Heart left ventricle (tissue), 16 donors: ENCODE measurements at places on chromosomes 1 and 21. TPM values are rescaled to one million over a fixed set of nuclear protein-coding genes. Genes with fewer than 3 reads are reported as not detected.

DNA sequence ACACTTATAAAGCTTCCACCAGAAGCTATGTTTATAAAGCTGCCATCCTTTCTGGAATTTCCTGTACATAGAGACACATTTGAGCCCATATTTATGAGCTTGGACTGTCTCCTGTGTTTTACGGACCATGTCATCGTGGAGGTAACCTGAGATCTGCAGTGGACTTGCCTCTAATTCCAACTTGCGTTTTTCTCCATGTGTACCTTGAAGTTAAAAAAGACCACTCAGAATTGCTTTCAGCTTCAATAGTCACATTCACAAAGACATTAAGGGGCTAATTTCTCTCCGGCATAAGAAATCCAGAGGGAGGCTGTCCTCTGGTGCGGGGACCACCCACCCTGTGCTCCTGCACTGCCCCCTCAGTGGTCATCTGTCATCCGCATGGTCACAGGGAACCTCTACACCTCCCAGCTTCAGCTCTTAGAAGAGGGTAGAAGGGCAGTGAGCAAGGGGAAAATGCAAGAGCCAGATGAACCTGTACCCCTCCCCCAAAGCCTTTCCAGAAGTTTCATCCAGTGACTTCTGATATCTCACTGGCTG is 521.4 kb upstream of the CAMK1G start:
- DNase-seq, result no peak

The SPATA21 gene
- 0.06 TPM for polyA plus RNA-seq

The TPM3 gene
- polyA plus RNA-seq, result 101 TPM

GRCh38 chr1:219427403-219427802 is 185.5 kb downstream of the ZC3H11B start:
- no peak for DNase-seq

GRCh38 chr1:84775535-84775920 is 85.3 kb upstream of the SSX2IP start:
- DNase-seq, result no peak

DNA sequence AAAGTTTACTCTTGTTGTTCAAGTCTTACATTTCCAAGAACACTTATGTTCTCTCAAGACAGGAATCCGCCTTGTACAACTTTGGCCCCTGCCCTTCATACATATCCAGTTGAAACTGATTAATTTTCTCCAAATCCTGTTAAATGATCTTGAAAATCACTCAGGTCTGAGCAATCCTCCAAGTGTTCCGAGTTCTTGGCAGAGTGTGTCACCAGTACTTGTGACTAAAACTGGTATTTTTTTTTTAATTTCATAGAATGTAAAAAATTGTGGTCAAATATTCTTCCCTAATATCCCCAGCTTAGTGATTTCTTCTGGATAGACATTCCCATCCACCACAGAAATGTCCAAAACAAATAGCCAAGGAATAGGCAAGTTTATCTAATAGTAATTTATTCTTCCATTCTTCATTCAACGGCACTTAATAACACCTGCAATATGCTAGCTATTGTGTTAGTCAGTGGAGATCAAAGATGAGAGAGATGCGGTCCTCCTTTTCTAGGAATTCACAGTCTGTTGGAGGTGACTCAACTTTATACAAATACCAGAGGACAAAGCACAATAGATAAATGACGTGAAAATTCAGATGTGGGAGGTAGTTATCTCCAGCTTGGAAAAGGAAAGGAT is 71.4 kb downstream of the DIRAS3 start:
- DNase-seq, result no peak

GRCh38 chr21:16059981-16060380 is 330.2 kb downstream of the USP25 start:
- DNase-seq, result no peak

The TMEM79 gene
- 1.2 TPM for polyA plus RNA-seq

GRCh38 chr1:86788300-86789206 is 84.2 kb downstream of the SH3GLB1 start:
- DNase-seq, result peak; percentile 24

DNA sequence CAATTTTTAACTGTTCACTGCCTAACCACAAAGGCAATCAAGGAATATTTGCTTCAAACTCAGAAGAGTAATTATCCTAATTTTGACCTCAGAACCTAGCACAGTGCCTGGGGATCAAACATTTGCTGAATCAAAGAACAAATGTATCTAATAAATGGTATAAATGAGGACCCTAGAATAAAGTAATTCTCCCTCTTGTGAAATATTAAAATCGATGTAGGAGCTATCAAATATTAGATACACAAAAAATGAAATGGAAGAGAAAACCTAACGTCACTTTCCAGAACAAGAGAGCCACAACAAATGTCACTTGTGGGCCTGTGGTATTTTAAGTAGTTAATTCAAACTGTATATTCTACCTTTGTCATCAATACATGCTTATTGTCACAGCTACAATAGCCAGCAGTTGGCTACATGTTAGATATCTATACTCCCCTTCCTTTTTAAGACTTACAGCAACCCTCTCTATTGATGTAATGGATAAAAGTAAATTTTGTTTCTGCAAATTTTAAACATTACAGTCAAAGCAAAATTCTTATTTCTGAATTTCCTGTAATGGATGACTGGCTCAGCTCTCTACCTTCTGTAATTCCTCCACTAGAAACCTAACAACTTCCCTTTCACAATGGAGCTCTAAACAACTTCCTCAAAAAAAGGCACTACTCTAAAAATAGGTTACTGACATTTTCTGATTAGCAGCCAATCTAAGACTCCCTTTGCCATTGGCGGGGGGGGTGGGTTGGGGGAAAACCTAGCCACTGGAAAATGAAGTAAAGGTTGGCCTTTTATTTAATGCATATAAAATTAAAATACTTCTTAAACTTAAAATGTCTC is 37.6 kb downstream of the PUM1 start:
- DNase-seq, result no peak

DNA sequence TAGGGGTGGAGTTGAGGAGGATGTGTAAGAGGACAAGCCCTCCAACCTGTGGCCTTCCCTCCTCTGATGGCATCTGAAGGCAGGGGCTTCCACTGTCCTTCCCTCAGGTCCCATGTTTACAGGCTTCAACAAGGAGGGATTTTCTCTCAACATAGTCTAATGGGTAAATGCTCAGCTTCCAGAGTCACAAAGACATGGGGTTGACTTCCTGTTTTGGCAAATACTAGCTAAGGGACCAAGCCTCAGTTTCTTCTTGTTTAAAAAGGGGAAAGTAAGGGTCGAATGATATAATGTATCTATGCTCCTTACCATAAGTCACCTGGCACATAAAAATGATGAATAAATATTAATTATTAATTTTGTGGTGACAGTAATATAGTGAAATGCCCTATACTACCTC is 3.1 kb downstream of the SV2A start:
- DNase-seq, result no peak

GRCh38 chr21:17442165-17442564 is 70.7 kb upstream of the CXADR start:
- no peak for DNase-seq

DNA sequence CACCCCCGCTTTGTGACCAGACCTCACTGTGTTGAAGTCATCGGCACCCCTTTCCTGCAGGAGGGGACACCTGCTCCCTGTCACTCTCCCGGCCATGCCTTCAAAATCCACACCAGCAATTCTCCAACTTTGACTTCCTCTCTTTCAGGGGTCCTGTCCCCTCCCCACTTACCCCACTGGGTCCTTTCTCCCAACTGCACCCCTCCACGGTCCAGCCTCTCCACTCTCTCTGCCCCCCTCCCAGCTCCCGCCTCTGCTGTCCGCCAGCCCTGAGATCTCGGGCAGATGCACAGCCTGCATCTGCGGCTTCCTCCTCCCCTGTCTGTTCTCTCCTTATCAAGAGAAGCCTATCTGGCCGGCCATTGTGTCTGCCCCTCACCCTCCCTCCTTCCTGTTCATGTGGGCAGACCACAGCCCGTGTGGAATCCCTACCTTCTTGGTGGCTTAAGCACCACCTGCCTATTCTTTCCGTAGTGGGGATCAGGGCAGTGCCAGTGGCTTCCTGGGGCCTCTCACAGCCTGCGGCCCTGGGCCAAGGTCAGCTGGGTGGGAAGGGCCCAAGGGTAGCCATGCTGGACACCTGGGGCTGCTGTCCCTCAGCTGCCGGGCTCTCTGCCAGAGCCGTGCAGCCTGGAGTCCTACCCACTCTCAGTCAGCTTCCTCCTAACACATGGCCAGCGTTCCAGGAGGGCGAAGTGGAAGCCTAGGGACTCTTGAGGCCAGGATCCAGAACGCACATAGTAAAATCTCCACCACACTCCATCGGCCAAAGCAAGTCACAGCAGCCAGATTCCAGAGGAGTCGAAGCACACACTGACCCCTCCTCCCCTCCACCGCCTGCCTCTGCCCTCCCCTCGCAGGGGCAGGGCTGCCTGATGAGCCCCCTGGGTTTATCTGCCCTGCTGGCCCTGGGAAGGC is 5.1 kb upstream of the HES4 start:
- no peak for DNase-seq

- no peak for DNase-seq
Measured at GRCh38 chr1:33402206-33402605, 28.7 kb downstream of the PHC2 start.

- no peak for DNase-seq
Measured at GRCh38 chr1:53548031-53548491, 88.9 kb downstream of the DMRTB1 start.

DNA sequence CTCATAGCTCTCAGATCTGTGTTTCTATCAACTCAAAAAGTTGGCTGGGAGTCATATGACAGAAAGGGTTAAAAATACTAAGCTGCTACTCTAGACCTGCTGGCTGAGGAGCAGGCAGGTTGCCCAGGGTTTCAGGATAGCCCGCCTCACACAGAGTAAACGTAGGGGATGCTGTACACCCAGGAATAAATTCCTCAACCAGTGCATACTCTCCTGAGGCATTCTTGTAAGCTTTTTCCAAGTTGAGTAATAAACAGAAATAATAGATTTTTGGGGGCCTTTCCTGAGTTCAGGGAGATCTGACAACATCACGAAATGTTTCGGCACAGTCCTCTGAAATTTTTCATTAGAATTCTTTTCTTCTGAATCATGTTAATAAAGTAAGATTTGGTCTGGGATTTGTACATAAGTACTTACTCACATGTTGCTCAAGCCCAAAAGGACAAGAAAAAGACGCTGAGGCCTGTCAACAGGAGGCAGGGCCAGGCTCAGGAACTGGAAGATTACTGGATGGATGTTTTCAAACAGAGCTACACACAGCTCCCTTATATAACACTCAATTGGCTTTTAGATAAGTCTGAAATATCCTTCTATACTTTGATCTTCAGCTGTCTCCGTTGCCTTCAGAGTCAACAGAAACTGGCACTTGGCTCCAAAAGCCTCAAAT is 41.0 kb downstream of the TGFBR3 start:
- DNase-seq, result peak; percentile 41

GRCh38 chr1:184840596-184840995 is 85.9 kb upstream of the EDEM3 start:
- no peak for DNase-seq

GRCh38 chr1:165383067-165383466 is 26.6 kb upstream of the LMX1A start:
- peak; percentile 42 for DNase-seq

DNA sequence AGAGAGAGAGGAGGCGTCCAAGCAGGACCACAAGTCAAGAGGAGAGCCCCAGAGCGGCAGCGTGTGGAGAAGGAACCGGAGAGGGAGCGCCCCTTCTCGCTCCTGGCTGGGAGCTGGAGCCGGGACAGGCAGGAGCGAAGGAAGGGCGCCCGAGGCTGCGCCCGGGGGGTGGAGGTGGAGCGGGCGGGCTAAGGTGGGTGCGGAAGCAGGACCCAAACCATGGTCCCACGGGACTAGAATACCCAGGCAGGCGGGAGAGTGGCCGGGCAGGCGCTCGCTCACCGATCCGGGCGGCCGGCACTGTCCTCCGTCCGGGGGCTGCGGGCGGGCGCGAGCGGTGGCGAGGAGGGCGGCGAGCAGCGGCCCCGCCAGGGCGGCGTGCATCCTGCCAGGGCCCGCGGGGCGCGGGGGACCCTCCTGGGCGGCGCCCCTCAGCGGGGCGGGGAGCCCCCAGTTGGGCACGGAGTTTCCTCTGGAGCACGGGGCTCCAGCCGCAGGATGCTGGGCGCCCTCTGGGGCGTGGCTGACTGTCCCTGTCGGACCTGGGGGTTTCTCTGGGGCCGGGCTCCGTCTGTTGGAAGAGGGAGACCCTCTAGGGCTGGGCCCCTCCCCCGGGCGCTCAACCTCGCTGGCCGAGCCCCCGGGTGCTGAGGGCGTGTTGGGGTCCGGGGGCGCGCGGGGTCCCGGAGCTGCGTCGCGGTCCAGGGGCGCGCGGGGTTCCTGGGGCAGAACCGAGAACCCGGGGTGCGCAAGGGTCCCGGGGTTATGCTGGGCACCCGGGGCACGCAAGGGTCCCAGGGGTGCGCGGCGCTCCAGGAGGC is 569 bp downstream of the TRABD2B start:
- no peak for DNase-seq

The PDE4B gene
- 17.4 TPM for polyA plus RNA-seq

The LRRN2 gene
- polyA plus RNA-seq, result 1.7 TPM

The ZNF683 gene
- 0.04 TPM for polyA plus RNA-seq

DNA sequence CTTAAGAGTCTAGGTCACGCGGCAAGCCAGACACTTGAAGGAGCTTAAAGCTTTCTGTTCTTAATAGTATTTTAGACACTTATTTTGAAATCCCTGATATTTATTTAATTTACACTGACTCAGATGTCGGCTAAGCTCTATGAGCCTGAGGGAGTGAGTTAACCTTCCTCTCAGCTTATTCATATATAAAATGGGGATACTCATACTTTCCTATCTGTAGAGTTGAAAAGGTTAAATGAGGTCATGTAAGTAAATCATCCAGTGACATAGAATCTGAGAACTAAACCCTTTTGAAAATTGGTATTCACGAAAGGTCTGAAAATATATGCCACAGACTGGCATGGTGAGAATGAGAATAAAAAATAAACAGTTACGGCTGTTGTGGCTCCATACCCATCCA is 1.4 kb upstream of the GPR161 start:
- DNase-seq, result no peak

The HSPA13 gene
- polyA plus RNA-seq, result 3.0 TPM

The BCL2L15 gene
- polyA plus RNA-seq, result 0.01 TPM

The POTED gene
- polyA plus RNA-seq, result not detected

- DNase-seq, result no peak
Measured at GRCh38 chr21:45108808-45109781, 34.7 kb downstream of the ADARB1 start.

DNA sequence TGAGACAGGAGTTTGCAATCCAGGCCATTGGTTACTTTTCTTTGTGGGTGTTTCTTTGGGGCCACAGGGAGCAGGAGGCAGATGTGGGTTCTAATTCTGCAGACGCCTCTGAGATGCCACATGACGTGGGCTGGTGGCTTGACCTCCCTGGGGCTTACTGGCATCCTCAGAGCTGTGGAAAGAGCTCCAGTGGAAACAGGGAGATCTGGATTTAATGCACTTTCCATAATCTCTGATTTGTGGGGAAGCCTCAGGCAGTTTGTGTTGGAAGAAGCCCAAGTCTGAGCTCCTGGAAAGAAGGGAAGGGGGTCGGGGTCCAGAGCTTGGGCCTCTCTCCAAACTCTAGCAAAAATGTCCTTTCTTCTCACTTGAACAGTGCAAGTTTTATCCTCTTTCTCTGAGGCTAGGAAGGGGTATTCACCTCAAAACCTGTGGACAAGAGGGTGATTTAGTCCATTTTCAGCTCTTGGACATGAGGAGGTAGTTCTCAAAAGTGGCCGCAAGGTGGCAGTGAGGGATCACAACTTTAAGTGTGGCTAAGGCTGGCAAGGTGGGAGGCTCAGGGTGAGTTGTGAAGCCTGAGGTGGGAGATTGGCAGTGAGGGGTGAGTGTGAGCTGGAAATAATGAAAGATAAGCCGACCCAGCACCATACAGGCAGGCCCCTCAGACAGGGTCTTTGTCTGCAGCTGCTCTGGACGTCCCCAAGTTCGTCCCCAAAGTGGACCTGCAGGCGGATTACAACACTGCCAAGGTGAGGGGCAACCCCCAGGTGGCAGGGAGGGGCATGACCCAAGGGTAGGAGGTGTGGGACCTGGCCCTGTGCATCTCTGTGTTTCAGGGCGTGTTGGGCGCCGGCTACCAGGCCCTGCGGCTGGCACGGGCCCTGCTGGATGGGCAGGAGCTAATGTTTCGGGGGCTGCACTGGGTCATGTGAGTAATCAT is 9.2 kb downstream of the IKBKE start:
- peak; percentile 55 for DNase-seq
